Effector CD4-positive, alpha-beta T cell (primary cell): ENCODE measurements at places on chromosomes 6 and 20.

DNA sequence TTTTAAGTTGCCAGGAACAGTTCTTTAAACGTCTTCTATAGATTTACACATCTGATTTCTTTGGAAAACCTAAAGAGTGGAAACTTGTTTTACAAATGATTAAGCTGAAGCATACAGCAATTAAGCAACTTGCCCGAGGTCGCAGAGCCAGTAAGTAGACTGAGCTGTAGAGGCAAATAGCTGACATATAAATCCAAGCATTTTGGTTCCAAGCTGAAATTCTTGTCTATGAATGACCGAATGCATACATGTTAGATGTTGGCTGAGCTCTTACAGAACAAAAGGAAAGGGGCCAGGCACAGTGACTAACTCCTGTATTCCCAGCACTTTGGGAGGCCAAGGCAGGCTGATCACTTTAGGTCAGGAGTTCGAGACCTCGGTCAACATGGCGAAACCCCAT, 101.8 kb upstream of the SGK1 start:
- no peak for DNase-seq

DNA sequence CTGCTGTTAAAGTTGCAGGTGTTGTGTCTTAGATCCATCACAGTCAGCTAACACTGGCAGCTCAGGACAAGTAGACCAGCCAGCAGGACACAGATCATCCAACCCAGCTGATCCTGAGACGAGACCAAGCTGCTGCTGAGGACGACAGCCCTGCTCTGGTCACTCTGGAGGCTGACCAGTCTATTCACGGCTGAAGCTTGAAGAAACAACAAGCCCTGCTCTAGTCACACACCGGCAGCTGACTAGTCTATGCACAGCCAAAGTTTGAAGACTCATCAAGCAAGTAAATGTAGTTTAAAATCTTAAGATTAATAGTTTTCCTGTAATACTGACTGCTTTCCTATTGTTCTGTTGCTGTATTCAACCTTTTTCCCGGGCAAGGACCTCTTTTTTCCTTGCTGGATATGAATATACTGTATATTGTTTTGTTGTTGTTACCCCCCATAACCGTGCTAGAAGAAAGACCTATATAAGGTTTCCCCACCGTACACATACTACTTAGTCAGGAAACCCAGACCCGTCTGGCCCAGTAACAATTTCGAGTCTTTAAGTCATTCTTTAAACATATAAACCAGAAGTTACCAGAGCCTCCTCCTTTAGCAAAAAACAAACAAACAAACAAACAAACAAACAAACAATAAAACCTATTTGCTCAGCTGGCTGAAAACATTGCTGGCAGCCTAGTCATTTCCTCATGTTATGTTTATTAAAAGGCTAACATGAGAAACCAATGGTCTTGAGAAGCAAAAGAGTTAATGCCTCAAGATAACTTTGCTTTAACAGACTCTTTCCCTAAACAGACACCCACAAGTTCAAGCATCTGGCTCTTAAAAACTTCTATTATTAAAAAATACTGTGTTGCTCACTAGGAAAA, 16.7 kb upstream of the GSTA3 start:
- no peak for DNase-seq

DNA sequence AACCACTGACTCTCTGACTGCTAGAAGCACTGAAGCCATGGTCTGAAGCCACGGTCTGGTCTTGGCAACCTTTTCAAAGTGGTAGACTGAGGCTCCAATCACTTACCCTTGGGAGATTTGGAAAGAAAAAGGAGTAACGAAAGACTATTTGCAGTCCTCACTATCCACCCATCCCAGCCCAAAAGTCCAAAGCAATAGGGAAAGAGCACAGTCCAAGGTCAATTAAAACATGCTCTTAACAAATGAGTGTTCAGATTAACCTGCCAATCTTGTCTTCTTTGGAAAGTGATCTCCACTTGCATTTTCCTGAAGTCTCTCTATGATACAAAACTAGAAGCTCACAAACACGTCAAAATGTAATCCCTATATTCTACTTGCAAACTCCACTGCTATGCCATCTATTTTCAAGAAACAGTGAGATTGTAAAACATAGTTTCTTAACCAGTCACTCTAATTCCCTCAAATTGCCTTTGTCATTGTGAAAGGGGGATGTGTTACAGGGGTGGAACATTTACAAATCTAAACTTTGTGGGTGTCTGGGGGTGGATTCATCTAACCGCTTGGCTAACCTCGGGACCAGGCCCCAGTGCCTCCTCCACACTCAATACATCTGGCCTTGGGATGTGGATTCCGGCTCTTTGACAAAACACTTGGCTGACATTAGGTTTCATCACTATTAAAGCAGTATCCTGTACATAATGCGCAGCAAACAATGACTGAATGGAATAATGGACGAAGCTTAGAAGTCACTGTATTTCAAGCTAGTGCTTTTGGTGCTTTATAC, 56.4 kb downstream of the B4GALT5 start:
- DNase-seq, result no peak

DNA sequence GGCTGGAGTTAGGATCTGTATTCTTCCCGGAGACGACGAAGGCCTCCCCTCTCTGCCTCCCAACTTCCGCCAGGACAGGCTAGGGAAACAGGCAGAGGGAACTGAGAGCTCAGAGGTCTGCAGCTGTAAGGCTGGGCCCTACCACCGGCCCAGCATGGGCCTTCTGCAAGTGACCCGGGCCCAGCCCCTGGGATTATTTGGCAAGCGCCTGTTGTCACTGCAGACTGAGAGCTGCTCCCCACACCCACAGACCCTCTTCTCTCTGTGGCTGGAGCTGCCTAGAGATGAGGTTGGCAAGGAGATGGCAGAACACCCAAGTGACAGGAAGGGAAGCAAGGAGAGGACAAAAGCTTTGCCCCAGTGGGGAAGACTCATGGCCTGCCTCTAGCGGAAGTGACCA, 212.6 kb downstream of the ZDHHC14 start:
- DNase-seq, result no peak

DNA sequence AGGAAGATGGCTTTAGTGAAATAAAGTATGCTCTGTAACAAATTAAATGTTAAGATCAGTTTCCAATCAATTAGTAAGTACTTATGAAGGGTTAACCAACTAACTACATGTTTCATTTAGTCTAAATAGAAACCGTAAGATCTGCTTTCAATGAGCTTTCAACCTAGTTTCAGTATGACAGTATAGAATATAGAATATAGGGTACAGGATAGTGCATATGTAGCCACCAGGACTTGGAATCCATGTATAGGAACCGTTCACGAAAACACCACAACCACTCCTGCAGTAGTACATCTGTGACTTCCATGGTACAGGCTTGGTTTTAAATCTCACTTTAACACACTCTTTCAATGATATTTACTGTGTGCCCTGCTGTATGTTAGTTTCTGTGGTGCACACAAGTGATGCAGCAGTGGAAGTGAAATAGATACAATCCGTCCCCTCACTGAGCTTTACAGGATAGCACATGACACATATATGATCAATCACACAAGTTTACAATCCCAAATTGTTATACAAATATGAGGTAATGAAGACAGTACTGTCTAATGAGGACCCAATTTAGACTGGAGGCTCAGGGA, 479.7 kb upstream of the MARCKS start:
- DNase-seq, result no peak

GRCh38 chr20:17843246-17844132, 125.1 kb downstream of the SNX5 start:
- DNase-seq, result no peak

DNA sequence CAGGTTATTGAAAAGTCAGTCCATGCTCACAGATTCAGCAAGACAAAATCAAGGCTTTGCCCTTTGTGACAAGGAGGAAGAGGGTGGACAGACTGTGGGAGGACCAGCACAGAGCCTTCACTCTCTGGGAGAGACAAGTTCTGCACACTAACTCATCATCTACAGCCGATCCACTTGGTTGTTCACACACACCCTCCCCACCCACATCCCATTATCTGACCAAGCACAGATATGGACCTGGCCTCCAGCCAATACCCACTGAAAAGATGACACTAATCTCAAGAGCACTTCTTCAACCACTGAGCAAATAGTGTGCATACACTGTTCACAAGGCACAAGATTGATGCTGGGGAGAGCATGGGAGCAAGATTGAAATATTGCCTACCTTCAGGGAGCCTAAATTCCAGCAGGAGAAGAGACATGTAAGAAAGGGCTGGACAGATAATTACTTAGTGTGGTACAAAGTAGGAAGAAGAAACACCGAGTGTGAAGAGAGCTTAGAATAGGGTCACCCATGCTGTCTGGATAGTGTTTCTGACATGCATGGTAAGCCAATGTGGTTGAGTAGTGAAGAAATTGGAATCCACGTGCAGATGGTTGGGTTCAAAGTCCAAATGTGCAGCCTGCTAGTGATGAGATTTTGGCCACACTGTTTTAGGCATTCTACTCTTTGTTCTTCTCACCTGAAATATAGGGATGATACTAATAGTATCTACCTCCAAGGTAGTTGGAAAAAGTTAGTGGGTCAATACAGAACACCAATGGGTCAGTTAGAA, 21.7 kb upstream of the IL17A start:
- DNase-seq, result no peak

DNA sequence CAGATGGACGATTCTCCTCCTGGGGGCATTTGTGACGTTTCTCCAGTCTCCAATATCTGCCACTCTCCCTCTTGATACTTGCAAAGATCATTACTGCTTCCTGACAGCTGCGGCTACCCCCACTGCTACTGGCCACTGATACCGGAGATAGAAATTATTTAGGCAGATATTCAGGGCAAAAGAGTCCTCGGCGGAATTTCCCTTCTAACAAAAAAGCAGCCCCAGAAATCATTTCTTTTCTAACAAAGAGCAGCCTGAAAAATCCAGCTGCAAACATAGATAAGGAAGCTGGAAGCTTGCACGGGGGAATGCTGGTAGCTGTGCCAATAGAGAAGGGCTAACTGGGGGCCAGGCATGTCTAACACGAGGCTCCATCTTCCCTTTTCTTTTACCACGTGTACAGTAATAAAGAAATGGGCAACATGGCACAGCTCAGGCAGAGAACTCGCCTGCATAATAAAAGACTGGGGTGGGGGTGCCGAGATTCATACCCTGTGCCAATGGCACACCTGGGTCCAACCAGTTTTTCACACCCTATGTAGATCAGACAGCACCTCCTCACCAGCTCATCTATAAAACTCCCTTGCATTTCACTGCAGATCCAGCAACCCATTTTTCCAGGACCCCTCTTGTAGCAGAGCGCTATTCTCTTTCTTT, 6.1 kb downstream of the TP53RK start:
- no peak for DNase-seq

GRCh38 chr6:17504005-17504404, 96.1 kb upstream of the FAM8A1 start:
- no peak for DNase-seq

DNA sequence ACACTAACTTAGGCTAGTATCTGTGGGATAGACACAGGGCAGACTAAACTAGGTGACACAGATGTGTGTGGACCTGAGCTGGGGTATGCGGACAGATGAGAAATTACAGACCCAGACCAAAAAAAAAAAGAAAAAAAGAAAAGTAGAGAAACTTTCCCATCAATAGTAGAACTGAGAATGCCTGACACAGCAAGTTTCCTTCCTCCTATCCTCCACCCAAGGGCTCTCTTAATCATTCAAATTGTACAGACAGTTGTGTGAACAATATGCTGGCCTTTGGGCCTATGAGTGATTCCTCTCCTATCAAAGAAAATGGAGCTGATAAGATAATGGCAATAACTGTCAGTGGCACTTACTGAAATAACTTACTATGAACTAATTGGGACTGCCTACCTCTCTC, 226.7 kb upstream of the PRDM1 start:
- DNase-seq, result no peak

DNA sequence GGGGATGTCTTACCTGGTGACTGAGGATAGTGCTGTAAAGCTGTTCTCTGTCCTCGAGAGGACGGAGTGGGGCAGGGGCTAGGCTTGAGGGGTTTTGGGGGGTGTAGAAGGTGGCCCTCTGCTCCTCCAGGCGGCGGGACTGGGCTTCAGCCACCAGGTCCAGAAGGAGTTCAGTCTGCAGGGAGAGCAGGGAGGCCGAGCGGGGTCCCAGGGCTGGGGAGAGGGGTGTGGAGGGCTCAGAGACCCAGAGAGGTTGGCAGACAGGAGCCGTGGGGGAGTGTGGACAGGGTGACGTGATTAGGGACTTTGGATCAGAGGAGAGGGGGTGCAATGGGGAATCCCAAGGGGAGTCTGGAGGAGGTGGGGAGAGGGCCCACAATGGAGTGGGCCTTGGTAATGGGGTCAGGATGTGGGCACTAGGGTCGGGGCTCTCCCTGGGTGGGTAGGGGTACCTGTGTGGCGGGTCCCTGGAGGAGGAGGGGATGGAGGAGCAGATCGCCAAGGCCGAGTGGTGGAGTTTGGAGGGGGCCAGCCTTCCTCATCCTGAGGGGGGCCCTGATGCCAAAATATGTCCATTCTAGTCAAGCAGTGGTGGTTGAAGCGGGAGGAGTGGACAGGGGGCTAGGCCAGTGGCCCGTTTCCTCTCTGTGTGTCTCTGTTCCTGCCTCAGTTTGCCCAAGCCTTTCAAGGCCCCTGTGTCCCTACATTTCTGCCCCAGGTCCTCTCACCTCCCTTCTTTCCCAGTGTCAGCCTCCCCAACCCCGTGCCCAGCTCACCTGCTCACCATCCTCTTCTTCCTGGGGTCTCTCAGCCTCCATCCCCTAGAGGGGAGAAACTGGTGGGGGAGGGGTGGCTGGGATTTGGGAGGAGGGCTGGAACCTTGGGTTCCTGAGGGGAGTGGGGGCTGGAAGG, 491 bp downstream of the GPSM3 start:
- DNase-seq, result no peak

DNA sequence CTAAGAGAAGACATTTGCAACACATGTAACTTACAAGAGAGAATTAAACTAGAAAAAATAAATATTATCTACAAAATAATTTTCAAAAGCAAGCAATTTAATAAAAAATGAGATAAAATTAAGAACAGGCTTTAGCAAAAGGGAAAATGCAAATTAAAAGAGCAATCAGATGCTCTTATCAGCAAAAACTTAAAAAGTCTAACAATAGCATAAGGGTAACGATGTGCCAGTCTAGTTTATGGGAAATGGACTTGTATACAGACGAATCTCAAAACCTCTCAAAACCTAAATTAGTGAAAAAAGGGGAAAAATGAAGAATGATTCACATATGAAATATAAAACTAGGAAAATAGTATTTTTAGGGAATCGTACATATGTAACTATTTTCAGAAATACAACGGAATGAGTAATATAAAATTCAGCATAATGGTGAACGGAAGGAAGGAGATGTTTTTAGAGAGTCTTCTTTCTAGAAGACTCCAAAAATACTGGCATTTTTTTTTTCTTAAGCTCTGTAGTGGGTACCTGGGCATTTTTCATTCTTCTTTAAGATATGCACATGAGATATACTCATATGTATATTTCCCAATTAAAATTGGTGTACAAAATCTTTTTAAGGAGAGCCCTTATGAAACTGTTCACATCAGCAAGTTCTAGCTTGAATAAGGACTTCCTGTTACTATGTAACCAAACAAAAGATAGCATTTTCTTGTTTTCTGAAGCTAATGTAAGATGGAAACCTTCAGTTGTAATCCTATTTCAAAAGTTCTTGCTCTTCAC, 927 bp upstream of the MANEA start:
- no peak for DNase-seq
